SHP77 (cell line): ENCODE measurements at places on chromosomes 7 and 10.

GRCh38 chr10:72126184-72126871 is 38.0 kb upstream of the SPOCK2 start:
- no peak for DNase-seq

DNA sequence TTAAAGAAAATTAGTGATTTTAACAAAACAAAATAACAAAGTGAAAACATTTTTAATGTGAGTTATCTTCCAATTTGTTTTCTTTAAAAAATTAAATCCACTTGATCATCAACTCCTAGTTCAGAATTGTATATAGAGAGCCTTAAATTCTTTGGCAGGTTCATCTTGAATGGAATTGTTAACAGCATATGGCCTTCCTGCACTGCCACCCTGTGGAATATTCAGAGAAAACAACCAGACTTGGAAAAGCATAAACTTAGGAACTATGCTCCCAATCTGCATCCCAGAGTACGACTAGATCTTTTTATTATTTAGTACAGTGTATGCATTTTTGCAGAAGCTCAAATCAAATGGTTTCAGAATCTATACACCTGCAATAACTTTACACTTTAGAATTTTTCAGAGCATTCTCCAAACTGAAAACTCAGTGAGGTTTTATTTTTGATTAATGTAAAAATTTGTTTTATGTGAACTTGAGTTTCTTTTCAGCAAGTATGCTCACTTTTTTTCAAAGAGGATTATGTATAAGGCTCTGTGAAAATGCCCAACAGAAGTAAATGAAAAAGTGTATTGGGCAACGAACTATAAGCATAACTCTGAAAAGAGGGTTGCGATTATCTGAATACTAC is 44.9 kb upstream of the ANK3 start:
- DNase-seq, result peak; percentile 8

- peak; percentile 77 for DNase-seq
Observed at GRCh38 chr7:105691680-105692564, 110.6 kb upstream of the EFCAB10 start.

- no peak for DNase-seq
Observed at GRCh38 chr10:103790580-103790979, 64.8 kb downstream of the SH3PXD2A start.
